ENCODE measurements at places on chromosomes 2 and 18.

DNA sequence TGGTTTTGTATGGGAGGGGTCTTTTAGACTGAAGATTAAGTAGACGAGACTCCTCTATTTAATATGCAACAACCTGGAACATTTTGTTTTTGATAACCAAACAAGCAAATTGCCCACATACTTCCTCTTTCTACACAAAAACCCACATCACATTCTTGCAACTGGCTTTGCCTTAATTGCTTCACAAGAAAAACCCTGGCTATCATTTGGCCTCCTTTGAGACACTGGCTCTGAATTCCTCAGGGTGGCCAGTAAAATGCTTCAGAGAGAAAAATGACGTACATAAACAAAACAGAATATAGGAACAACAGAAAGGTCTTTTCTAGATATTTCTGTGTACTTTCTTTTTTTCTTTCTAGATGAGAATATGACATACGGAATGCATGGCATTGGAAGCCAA lies 103.0 kb downstream of the TRIB2 start:
- no peak for DNase-seq

- DNase-seq, result no peak
These were observed 56.4 kb downstream of the NRXN1 start for GRCh38 chr2:50975546-50975945.

GRCh38 chr2:151326554-151326953 lies 30.8 kb upstream of the TNFAIP6 start:
- DNase-seq, result no peak

DNA sequence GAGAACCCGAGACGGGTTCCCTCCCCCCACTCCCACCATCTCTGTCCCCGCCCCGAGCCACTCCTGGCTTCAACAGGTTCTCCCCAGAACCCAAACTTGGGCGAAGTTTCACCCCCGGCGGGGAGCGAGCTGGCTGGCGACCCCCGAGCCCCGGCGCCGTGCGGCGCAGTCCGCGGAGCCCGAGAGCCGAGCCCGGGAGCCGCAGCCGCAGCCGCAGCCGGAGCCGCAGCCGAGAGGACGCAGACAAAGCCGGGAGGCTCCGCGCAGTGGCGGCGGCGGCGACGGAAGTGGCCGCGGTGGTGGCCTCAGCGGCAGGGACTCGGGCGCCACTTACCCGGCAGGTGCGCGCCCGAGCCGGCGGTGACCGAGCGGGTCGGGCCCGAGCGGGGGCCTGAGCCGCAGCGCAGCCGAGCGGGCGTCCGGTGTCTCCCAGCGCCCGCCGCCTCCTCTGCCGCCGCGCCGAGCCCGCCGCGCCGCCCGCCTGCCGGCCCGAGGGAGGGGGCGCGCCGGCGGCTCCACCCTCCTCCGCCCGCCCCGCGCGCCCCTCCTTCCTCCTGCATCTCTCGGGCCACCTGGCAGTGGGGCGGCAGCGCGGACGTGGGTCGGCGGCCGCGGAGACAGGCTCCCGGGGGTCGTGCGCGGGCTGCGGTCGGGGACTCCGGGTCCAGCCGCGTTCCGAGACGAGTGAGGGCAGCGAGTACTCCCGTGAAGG lies at the start of gene ECEL1:
Gene ECEL1 (minus strand): TSS at position 450 of the 712 bp plus-strand sequence. CDS start 1,181 bp downstream, outside the sequence.
- no peak for DNase-seq

GRCh38 chr18:53944721-53945120 lies 279.7 kb downstream of the MBD2 start:
- DNase-seq, result no peak

GRCh38 chr18:45962866-45963265 lies 4.3 kb downstream of the EPG5 start:
- DNase-seq, result peak; percentile 25

- DNase-seq, result peak; percentile 11
These were observed 31.2 kb downstream of the STAMBP start for GRCh38 chr2:73859721-73860586.

- no peak for DNase-seq
These were observed 264.7 kb upstream of the SYT4 start for GRCh38 chr18:43542016-43542415.

GRCh38 chr18:79645291-79645983 lies 34.2 kb upstream of the CTDP1 start:
- no peak for DNase-seq

- peak; percentile 15 for DNase-seq
These were observed 1.7 kb downstream of the RTN4 start for GRCh38 chr2:55048508-55049042.

GRCh38 chr18:13381331-13381730 lies 162.8 kb downstream of the LDLRAD4 start:
- no peak for DNase-seq

DNA sequence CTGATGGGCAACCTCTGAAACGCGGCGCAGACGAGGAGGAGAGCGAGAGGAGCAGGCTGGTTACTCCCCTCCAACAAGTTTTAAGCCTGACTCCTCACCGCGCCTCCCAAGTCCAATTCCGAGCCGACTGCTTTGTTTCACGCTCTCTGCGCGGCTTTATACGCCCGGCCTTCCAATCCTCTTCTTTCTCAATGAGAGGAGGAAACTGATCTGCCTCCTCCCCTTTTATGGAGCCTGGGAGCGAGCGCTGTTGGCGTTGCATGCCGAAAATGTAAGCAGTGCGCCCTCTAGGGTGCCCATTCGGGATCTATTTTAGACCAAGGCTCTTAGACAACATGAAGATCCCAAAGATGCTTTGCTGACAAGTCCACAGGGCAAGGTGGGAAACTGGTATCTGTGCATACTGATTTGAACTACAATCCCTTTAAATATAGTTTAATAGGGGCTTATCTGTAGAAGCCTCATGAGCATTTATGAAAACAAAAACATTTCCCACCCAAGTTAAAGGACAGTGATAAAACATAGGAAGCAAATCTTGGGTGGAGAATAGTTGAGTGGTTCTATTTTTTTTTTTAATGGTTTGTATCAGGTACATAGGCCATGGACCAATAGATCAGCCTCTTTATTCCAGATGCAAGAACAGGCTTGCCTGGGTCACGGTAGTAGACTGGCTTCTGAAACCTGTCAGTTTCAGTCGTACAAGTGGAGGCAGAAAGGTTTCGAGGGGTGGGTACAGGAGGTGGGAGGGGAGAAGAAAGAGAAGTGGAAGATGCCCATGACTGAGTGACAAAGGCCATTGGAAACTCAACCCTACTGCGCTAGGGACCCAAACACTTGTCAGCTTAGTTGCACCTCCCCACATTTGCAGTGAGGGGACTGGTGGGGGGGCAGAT lies at the start of gene RND3:
Gene RND3 (minus strand): TSS at position 131 of the 893 bp plus-strand sequence. CDS start 250 bp downstream, outside the sequence.
- peak; percentile 26 for DNase-seq

DNA sequence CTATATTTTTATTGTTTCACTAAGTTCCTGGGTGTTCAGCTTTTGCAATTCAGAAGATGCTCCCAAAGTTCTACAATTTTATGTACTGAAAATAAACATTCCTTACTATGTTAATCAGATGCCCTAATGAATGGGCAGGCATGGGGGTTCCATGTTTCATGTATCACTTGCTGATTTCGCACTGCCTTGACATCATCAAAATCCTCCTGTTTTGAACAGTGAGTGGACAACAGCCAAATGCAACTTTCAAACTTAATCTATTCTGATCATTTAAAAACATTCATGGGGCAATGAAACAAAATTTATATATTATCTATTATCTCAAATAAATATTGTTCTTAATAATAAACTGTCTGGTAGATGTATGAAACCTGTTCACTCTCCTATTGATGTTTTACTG lies 43.2 kb downstream of the ZEB2 start:
- DNase-seq, result no peak

DNA sequence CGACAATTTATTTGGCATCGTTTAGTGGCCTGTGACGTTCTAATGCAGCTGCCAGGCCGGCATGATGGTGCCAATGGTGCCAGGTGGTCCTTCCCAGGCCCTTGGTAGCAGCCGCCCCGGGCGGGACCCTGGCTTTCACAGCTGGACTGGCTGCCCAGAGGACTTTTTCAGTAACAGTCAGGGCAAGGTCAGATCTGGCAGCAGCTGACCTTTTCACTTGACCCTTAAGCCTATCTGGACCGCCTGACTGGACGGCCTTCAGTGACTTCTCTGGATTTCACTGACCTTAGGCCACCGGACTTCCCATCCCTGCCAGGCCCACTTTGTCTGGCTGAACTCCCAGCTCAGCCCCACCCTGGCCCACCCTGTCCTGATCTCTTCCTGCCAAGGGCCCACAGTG lies 15.9 kb downstream of the TRIB2 start:
- no peak for DNase-seq
